ENCODE measurements at places on chromosomes 7 and 10.

GRCh38 chr10:33134011-33134751 lies 176.2 kb upstream of the ITGB1 start:
- DNase-seq = peak; percentile 61

- no peak for DNase-seq
Observed at GRCh38 chr7:54838175-54838910, 79.3 kb upstream of the SEC61G start.

DNA sequence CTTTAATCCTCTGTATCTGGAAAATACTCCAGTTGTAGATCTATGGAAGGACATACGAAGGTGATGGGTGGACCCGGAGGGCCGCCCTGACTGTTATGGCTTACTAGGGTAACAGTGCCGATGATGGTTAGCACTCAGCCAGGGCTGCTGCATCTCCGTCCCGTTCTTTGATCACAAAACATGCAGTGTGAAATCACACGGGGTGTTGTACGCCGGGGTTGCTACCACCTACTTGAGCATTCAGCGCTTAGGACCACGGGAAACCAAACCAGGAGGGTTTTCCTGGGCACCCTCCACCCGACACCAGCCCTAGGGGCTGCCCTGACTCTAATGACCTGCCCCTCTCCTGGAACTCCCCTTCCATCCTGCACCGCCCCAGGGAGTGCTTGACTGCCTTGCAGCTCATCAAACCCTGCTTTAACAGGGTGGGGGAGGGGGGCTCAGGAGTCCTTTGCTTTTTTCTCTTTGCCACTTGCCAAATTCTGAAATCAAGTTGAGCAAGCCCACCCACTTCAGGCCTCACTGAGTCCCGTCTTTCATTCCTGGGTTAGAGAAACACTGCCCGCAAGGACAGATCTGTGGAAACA lies 20.4 kb downstream of the ZNF775 start:
- no peak for DNase-seq

- no peak for DNase-seq
Observed at GRCh38 chr7:124426621-124427020, 339.0 kb downstream of the GPR37 start.

DNA sequence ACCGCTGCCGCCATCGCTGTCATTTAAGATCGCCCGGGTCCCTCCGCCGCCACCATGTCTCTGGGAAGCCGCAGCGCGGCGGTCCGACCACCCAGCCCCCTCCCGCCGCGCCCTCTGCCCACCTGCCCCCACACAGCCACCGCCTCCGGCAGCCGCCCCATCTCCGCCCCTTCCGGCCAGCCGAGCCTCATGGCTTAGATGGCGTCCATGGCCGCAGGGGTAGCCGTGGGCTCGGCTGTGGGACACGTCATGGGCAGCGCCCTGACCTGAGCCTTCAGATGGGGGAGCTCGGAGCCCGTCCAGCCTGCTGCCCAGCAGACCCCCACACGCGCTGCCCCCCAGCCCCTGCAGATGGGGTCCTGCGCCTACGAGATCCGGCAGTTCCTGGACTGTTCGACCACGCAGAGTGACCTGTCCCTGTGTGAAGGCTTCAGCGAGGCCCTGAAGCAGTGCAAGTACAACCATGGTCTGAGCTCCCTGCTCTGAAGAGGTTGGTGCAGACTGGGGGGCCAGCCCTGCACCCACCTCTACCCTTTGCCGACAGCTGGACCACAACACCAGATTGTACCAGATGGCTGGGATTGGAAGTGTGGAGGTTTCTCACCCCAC lies 38.0 kb upstream of the TARP start:
- no peak for DNase-seq

- DNase-seq = no peak
Observed at GRCh38 chr10:44309361-44309760, 75.5 kb downstream of the CXCL12 start.

GRCh38 chr10:97479939-97480338 lies 18.3 kb downstream of the MMS19 start:
- DNase-seq = no peak

DNA sequence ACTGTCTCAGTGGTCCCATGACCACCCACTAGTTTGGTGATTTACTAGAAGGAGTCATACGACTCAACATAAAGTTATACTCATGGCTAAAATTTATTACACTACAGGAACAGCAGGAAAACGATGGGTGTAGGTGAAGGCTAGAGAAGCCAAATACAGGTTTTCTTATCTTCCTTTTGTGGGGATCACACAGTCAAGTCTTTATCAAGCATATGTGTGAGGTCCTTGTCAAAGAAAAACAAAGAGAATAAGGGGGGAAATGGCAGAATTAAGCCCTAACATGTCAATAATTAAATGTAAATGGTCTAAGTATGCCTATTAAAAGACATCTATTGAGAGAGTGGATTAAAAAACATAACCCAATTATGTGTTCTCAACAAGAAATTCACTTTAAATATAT lies 47.8 kb upstream of the UBN2 start:
- DNase-seq = no peak

DNA sequence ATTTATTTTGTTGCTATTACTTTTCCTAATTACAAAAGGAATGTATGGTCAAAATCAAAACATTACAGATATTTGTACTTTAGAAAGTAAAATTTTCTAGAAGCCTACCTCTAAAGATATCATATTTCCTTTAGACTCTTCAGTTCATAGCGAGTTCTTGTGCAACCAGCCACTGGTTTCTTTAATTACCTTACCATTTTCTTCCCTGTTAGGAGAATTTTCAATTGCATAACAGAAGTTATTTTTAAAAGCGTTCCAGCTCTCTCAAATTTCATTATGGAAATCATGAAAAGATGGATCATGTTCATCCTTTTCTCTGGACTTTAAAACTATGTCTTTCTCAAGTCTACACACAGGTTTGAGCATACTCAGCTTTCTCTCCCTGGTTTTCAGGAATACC lies 5.0 kb upstream of the TRUB1 start:
- peak; percentile 61 for DNase-seq

GRCh38 chr10:62939698-62940097 lies 123.5 kb upstream of the EGR2 start:
- DNase-seq = no peak

GRCh38 chr7:96016735-96017134 lies 244.4 kb downstream of the DYNC1I1 start:
- no peak for DNase-seq

- DNase-seq = no peak
Observed at GRCh38 chr10:6501931-6502330, 78.1 kb downstream of the PRKCQ start.

- no peak for DNase-seq
Observed at GRCh38 chr10:81724431-81724830, 150.6 kb upstream of the NRG3 start.

DNA sequence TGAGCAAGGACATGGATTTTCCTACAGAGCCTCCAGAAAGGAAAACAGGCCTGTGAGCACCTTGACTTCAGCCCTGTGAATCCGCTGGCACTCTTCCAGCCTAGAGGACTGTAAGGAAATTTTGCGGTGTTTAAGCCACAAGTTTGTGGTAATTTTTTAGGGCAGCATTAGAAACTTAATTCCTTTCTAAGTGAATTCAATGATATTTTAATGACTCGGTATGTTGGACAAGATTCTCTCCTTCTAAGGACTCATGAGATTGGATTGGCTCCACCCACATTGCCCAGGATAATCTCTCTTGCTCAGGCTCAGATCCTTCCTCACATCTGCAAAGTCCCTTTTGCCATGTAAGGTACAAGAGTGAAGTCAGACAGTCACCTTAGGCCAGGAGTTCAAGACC lies 4.5 kb downstream of the LYZL2 start:
- DNase-seq = peak; percentile 13

DNA sequence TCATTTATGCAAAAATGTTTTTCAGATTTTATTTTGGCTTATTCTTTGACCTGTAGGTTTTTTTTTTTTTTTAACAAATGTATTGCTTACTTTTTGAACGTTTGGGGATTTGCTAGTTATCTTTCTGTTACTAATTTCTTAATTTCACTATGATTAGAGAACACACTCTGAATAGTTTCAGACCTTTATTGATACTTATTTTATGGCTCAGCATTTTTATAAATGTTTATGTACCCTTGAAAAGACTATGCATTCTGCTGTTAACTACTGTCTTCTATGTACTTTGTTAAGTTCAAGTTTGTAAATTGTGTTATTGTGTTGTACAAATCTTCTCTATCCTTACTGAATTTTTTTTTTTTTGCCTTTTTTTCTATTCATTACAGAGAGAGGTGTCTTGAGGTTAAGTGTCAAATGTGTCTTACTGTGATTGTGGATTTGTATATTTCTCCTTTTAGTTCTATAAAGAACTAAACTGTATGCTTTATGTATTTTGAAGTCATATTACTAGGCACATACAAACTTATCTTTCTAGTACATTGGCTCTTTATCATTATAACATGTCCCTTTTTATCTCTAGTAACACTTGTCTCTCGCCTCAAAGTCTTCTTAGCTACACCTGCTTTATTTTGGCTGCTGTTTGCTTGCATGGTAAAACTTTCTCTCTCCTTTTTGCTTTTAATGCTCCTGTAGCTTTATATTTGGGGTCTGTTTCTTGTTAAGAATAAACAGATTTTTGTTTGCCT lies 8.1 kb downstream of the MKLN1 start:
- DNase-seq = no peak

- DNase-seq = no peak
Observed at GRCh38 chr7:147861945-147862344, 728.6 kb upstream of the C7orf33 start.

DNA sequence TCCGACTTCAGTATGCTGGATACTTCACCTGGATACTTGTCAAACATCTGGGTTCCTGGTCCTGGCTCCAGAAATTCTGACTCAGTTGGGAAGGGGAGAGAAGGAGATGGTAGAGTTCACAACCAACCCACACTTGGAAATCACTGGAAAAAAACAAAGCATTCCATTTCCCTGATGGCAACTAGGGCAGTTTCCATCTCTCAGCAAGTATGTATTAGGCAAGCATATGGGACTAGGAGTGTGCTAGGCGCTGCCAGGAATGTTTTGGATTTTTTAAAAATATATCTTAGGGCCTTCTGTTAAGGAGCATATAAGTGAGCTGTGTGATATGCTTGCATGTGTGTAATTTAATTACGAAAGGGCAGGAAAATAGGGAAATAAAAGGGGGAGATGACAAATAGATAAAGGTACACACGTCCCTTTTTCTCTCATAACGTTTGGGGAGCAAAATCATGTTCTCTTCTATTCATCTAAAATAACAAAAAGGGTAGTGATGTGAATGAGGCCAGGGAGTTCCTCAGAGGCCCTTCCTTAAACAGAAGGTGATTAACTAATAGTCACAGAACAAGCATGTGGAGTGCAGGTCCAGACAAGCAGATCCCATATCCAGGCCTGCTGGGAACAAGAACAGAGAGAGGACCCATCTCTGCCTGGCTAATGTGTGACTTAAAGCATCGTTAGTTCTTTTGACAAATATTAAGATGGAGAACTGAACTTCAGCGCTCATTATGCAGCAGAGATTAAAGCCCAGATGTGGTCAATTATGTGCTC lies 64.5 kb upstream of the NFE2L3 start:
- DNase-seq = peak; percentile 4

- no peak for DNase-seq
Observed at GRCh38 chr10:93741367-93741766, 16.4 kb upstream of the LGI1 start.

- DNase-seq = peak; percentile 3
Observed at GRCh38 chr7:104328296-104328969, at the start of gene LHFPL3. Gene LHFPL3, plus strand, starts transcription at chr7:104328603.

GRCh38 chr10:110860576-110861241 lies 11.0 kb upstream of the PDCD4 start:
- no peak for DNase-seq

- DNase-seq = peak; percentile 41
Observed at GRCh38 chr10:101718690-101719275, 23.8 kb upstream of the FBXW4 start.

GRCh38 chr7:2537981-2538851 lies 17.1 kb downstream of the BRAT1 start:
- no peak for DNase-seq

- no peak for DNase-seq
Observed at GRCh38 chr10:77687621-77688020, 50.0 kb upstream of the KCNMA1 start.

- no peak for DNase-seq
Observed at GRCh38 chr7:1937252-1937605, 267.2 kb downstream of the ELFN1 start.

DNA sequence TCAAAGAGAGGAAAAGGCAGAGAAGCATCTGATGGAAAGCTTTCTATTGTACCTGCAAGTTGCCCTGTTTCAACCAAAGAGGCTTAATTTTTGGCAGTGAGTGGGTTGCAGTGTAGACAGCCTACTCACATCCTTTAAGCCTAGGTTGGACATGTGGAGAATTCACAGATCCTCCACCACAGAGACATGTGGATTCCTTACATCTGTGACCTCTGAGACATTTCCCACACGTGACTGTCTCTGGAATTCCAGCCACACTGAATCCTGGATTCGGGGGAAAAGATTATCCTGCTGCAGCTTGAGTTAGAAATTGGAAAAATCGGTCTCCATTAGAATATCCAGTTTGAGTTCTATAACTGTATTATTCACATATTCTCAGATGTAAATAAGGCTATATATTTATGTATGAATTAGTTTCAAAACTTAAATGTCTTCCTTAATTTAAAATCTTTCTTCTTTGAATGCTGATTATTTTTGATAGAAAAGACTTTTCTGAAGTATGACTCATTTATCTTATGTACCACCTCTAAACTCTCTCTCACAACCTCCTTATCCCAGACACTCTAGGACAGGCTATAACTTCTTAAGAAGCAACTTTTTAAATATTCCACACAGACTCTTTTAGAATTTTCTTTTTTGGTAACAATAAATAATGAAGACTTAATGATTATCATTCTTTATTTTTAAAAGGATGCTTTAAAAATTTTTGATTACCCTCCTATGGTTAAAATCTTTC lies 123.3 kb downstream of the TWIST1 start:
- DNase-seq = no peak

- no peak for DNase-seq
Observed at GRCh38 chr10:126691456-126691855, 21.0 kb upstream of the C10orf90 start.

DNA sequence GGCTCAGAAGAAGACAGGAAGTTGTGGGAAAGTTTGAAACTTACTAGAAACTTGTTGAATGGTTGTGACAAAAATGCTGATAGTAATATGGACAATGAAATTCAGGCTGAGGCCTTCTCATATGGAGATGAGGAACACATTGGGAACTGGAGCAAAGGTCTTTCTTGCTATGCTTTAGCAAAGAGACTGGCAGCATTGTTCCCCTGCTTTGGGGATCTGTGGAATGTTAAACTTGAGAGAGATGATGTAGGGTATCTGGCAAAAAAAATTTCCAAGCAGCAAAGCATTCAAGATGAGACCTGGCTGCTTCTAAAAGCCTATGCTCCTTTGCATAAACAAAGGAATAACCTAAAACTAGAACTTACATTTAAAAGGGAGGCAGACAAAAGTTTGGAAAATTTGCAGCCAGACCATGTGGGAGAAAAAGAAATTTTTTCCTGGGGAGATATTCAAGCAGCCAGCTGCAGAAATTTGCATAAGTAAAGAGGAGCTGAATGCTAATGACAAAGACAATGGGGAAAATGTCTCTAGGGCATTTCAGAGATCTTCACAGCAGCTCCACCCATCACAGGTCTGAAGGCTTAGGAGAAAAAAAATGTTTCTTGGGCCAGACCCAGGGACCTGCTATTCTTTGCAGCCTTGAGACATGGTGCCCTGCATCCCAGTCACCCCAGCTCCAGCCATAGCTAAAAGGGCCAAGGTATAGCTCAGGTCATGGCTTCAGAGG lies 16.5 kb upstream of the KCND2 start:
- no peak for DNase-seq
